Vagina (tissue), 2 donors: ENCODE measurements at places on chromosomes 6 and 20. TPM values are rescaled to one million over a fixed set of nuclear protein-coding genes. Genes with fewer than 3 reads are reported as not detected.

DNA sequence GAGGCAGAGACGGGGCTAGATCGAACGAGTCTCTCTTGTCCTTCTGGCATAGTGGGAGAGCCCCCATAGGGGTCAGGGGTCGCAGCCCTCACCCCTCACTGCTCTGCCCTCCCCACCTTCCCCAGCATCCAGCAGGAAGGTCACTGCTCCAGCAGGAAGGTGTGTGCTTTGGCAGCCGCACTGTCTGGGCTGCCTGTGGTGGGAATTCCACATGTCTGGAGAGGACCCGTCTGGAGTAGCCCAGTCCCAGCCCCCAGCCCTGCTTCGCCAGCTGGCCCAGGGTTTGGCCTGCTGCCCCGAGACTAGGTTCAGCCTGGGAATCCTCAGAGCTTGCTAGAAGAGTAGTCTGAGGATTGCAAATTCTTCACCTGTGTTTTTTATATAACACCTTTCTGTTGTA lies 2.5 kb upstream of the R3HDML start:
- DNase-seq, result no peak

DNA sequence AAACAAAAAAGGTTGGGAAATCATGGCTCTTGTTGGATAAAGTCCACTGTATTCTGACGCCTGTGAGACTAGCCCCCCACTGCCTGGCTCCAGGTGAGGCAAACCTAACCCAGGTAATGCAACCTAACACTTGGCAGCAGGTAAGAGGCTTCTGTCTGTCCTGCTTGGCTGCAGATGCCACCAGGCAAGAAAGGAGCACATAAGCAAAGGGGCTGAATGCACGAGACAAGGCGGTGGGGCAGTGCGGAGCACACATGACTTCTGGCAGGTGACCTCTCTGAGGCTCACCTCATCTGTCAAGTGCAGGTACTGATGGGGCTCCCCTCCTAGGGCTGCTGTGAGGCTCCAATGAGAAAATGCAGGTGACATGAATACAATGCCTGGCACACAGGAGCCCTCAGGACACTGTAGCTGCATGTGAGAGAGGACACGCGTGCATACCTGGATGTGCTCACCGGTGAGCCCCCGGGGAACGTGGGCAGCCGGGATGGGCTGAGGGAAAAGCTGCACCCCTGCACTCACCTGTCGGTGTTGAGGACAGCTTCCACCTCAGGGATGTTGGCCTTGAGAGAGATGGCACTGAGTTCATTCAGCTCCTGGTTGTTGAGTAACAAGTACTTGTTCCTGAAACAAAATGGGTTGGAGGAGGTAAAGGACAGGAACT lies 54.1 kb downstream of the MYH7B start:
- DNase-seq, result no peak

DNA sequence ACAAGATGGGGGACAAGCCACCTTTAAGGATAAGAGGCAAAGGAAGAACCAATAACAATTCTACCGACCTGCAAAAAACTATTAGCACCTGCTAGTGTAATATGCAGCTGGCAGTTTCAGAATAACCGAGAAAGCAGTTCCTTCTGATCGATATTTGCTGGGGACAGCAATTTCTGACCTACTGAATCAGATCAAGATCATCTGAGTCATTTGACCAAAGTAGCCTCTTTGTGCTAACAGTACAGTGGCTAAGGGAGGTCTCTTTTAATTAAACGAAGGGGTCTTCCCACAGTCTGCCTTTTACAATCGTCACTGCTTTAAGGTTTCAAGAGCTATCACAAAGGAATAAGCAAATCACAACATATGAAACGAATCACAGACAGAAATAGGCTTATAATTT lies 318.9 kb downstream of the BTBD9 start:
- DNase-seq, result no peak

- DNase-seq, result no peak
Observed at GRCh38 chr6:18087396-18088165, 34.9 kb downstream of the NHLRC1 start.

DNA sequence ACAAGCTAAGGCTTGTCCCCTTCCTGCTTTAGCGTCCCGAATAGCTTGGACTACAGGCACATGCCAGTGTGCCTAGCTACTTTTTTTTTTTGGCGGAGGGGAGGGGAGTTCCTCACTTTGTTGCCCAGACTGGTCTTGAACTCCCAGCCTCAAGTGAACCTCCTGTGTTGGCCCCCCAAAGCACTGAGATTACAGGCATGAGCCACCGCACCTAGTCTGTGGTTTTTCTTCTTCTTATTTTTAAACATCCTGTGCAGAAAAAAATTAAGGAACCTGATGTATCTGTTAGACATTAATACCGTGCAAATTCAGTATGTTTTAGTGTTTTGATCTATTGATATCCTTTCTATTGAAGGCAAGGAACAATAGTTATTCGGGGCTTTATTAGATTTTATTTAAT lies 25.7 kb downstream of the HIVEP1 start:
- DNase-seq, result no peak

UBE3D gene
- total RNA-seq, result 8.3 TPM

- DNase-seq, result no peak
Observed at GRCh38 chr20:38536310-38536709, 44.7 kb upstream of the ADIG start.

MPIG6B gene
- not detected for total RNA-seq

GRCh38 chr20:63955827-63956663 lies at the start of gene UCKL1:
Gene UCKL1 (minus strand): TSS chr20:63956416. CDS start chr20:63956372, 44 bp downstream.
- DNase-seq, result no peak

ATXN1 gene
- 43.2 TPM for total RNA-seq

GRCh38 chr20:9441948-9442347 lies 72.4 kb upstream of the LAMP5 start:
- no peak for DNase-seq

DNA sequence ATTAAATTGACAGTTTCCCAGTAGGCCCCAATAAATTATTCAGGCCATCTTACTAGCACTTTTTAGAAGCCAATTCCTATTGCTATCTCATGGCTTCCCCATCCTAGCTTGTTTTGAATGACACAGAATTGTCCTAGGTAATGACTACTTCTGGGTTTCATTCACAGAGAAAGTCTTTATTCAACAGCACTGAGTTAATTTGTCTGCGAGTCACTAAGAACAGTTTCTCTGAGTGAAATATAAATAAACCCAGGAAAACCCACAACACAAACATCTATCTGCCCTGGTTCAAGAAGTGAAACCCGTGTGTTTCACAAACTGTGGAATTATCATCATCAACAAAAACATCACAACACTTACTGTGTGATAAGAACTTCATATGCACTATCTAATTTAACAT lies 1366.8 kb downstream of the EPHA7 start:
- DNase-seq, result no peak

DNA sequence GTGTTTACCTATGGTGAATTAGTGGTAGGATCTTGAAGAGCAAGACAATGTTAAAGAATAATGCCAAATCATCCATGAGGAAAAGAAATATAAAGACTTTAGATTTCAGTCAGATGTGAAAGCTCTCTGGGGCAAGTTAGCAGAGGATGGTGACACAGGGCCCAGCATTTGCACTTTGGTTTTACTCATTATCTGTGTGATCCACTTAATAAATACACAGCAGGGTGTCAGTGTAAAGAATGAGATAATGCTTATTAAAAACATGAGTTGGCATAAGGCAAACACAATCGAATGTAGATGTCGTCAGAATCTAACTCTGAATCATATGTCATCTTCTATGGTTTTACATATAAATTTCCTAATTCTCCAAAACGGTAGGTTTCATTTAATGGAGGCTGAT lies 130.4 kb upstream of the PREP start:
- DNase-seq, result no peak

DNA sequence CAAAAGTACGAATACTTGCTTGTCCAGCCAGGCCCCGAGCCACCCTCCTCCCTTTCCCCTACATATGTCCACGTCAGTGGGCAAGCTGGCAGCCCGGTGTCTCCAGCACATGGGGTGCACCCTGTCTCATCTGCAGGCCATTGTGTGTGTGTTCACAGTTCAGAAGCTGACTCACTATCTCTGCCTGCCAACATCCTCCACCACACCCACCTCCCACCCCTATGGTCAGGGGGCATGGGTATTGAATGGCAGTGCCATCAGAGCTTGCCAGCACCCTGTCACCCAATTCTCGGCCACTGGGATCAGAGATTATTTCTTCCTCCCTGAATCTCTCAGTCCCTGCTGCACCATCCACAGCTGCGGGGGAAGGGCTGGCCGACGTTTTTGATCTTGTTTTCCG lies 195.7 kb downstream of the FARS2 start:
- no peak for DNase-seq

DNA sequence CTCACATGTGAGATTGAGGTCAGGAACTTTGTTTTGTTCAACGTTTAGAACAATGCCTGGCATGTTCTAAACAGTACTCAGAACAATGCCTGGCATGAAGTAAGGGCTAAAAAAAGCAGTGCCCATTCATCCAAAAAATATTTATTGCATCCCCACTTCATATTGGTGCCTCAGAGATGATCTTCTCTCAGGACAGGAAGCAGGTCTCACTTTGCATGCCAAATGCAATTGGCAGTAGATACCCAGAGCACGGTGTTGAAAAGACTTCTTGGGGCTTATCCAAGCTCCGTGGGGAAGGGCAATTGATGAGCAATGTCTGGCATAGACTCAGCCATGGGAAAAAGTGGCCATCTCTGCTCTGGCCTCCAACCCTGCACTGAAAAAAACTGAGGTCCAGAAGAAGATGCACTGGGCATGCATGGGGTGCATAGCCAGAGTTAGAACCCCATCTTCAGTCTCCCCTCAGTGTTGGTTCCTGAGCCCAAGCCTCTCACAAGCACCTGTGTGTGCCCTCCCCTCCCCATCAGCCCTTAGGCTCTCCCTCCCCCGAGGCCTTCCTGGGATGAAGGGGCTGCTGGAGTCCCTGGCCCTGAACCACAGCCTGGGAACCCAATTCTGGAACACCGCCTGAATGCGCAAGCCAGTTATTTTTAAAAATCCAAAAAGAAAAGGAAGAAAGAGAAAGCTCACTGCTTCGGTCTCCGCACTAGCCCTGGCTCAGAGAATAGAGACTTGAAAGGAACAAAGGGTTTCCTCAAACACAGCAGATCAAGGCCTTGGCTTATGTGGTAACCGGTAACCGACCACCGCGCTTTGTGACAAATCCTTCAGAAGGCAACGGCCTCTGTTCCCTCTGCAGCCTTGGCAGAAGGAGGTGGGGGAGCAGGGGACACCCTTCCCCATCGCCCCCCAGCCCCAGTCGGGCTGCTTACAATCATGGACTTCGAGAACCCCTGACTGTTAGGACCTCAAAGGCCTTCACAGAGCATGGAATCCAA lies 78.5 kb upstream of the SIRPA start:
- peak; percentile 79 for DNase-seq

DNA sequence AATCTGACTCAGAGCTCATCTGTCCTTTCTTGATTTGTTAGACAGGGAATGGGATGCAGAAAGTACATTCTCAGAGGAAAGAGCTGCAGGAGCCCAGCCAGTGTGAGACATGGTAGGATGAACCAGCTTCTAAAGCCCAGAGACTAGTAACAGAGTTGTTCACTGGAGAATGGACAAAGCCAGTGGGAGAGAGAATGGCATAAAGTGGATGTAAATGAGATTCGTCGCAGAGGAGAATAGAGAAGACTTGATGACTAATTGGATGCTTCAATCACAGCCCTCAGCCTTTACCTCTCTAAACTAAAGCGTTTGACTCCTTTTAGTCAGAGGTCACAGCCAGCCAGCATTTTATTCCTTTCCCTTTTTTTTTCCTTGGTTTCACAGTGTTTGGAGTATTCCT lies 25.5 kb upstream of the L3MBTL3 start:
- no peak for DNase-seq

GJA1 gene
- 261 TPM for total RNA-seq
